Renal cortical epithelial cell (primary cell): ENCODE measurements at places on chromosomes 3 and 15. TPM values are rescaled to one million over a fixed set of nuclear protein-coding genes. Genes with fewer than 3 reads are reported as not detected.

Gene CHL1
- 1.0 and 8.6 TPM in 2 replicates for total RNA-seq

Gene CLDN1
- 195 and 218 TPM in 2 replicates for total RNA-seq

Gene SPSB4
- total RNA-seq: not detected in 2 replicates

Gene NTRK3
- under 0.01 TPM in 1 of 2 replicates, not detected in the other for total RNA-seq

Gene MME
- total RNA-seq: 5.7 and 7.3 TPM in 2 replicates

Gene FMN1
- total RNA-seq: 4.0 and 7.8 TPM in 2 replicates

Gene ZIC4
- not detected in 2 replicates for total RNA-seq

Gene CILP
- under 0.01 and 0.40 TPM in 2 replicates for total RNA-seq

Gene GOLGA8M
- 0.89 TPM in 1 of 2 replicates, not detected in the other for total RNA-seq

Gene SCAANT1
- not detected in 2 replicates for total RNA-seq

Gene MYLK
- 112 and 722 TPM in 2 replicates for total RNA-seq

Gene CELSR3
- 1.9 and 2.7 TPM in 2 replicates for total RNA-seq

Gene CHRD
- total RNA-seq: 3.0 and 23.9 TPM in 2 replicates

Gene ADAMTS7
- 4.5 and 9.9 TPM in 2 replicates for total RNA-seq

Gene TRIM59
- total RNA-seq: 18.8 and 35.3 TPM in 2 replicates

Gene A4GNT
- total RNA-seq: not detected in 2 replicates

Gene CAV3
- total RNA-seq: not detected in 2 replicates

Gene CCDC39
- total RNA-seq: under 0.01 and 0.10 TPM in 2 replicates

Gene GOLGA8G
- 0.05 TPM in 1 of 2 replicates, not detected in the other for total RNA-seq

Gene TMEM207
- not detected in 2 replicates for total RNA-seq

Gene C3orf80
- not detected in 2 replicates for total RNA-seq

Gene GOLGA6A
- 0.05 TPM in 1 of 2 replicates, not detected in the other for total RNA-seq

Gene PCNP
- 88.9 and 148 TPM in 2 replicates for total RNA-seq

Gene USP4
- total RNA-seq: 6.9 and 38.7 TPM in 2 replicates

Gene TEX264
- total RNA-seq: 47.2 and 71.1 TPM in 2 replicates

Gene BCL2A1
- 9.9 TPM in 1 of 2 replicates, not detected in the other for total RNA-seq

Gene SOX2
- total RNA-seq: under 0.01 and 0.05 TPM in 2 replicates

Gene ADAMTS17
- total RNA-seq: 1.4 and 1.5 TPM in 2 replicates

Gene OCA2
- total RNA-seq: 0.40 TPM in 1 of 2 replicates, not detected in the other

Gene GOLGA8K
- 0.40 TPM in 1 of 2 replicates, not detected in the other for total RNA-seq
